ENCODE measurements at places on chromosomes 11 and 22. TPM values are rescaled to one million over a fixed set of nuclear protein-coding genes. Genes with fewer than 3 reads are reported as not detected.

CLDN5 gene
- total RNA-seq, result 0.86 TPM

ANAPC15 gene
- 14.0 TPM for total RNA-seq

ADAMTS15 gene
- total RNA-seq, result 94.9 TPM

ANKK1 gene
- not detected for total RNA-seq

MYO7A gene
- 0.13 TPM for total RNA-seq

LRRC74B gene
- not detected for total RNA-seq

IGSF9B gene
- total RNA-seq, result 2.2 TPM

SERPING1 gene
- total RNA-seq, result 11.6 TPM

FXYD2 gene
- total RNA-seq, result not detected

SLC22A12 gene
- total RNA-seq, result not detected

Measured in smooth muscle cell of the pulmonary artery (primary cell).